ENCODE measurements at places on chromosomes 7 and 10.

DNA sequence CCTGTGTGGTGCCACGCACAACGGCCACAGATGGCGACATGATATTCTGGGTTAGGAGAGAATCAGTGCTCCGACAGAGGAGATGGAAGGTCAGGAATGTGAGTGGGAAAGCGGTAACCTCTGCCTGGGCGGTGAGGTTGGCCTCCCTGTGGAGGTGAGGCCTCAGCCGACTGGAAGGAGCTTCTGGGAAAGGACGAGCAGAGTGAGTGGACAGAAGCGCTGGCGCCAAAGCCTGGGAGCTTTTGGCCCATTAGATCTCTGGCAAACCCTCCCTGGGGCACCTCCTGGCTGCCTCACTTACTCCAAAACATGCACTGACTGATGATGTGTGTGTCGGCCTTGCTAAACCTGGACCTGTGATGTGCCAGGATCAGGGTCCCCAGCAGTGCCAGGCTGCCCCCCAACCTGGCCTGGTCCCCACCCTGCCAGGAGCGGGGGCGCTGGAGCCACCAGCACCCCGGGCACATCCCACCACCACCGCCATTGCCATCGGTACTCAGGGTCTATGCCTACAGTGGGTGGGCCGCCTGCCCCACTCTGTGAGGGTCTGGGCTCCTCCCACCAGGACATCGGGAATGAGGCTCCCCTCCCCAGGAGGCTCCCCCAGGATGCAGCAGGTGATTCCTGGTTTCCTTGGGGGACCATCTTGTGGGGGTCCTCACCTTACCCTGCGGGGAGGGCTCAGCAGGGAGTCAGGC, 51.0 kb downstream of the RASGEF1A start:
- DNase-seq, result no peak

GRCh38 chr7:14218338-14218737, 228.9 kb upstream of the ETV1 start:
- no peak for DNase-seq

DNA sequence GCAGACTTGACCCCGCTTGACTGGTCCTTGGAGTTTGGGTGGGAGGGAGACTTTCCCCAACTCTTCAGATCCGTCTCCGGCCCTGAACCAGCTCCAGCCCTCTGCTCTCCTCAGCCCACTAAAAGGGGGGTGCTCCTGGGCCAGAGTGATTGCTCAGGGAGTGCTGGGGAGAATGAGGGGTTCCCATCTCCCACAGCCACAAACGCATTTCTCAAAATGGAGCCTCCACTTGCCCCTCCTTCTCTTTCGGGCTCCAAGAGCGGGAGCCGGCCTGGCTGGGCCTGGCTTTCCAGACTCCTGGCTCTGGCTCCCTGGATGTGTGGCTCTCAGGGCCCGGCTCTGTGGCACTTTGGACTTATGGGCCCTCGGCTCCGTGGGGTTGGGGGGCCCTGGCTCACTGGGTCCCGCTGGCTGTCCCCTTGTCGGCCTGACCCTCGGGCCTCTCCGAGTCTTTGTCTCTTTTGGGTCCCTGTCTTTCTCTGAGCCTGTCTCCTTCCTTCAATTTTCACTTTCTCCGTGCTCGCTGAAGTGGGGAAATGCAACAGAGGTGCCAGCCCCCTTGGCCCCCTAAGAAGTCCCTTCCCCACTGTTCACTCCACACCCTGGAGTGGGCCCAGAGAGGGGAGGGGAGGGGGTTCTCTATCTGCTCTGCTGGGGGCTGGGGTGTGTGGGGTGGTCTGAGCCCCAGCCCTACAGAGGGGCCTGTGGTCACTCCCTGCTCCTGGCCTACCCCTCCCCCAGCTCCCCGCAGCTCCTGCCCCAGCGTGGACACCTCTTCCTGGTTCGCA, 713 bp downstream of the LZTS2 start:
- DNase-seq, result no peak

DNA sequence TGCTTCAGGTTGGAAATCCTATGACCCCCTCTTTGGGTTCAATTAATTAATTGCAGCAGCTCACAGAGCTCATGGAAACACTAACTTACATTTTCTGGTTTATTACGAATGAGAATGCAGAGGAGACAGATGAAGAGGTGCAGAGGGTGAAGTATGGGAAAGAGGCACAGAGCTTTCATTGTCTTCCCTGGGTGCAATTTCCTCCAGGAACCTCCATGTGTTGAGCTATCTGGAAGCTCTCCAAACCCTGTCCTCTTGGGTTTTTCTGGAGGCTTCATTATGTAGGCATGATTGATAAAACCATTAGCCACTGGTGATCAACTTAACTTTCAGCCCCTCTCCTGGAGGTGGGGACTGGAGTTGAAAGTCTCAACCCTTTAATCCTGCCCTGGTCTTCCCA, 133.0 kb upstream of the AUTS2 start:
- no peak for DNase-seq
